ENCODE measurements at places on chromosomes 1 and 21.

DNA sequence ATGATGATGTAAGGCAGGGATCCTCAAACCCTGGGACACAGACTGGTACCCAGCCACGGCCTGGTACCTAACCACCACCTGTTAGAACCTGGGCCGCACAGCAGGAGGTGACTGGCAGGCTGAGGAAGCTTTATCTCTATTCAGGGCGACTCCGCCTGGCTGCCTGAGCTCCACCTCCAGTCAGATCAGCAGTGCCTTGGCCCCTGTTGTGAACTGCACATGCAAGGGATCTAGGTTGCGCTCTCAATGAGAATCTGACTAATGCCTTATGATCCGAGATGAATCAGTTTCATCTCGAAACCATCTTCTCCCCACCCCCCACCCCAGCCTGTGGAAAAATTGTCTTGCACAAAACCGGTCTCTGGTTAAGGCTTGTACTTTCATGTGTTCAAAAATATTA, 4.2 kb downstream of the RNPC3 start:
- DNase-seq, result no peak

DNA sequence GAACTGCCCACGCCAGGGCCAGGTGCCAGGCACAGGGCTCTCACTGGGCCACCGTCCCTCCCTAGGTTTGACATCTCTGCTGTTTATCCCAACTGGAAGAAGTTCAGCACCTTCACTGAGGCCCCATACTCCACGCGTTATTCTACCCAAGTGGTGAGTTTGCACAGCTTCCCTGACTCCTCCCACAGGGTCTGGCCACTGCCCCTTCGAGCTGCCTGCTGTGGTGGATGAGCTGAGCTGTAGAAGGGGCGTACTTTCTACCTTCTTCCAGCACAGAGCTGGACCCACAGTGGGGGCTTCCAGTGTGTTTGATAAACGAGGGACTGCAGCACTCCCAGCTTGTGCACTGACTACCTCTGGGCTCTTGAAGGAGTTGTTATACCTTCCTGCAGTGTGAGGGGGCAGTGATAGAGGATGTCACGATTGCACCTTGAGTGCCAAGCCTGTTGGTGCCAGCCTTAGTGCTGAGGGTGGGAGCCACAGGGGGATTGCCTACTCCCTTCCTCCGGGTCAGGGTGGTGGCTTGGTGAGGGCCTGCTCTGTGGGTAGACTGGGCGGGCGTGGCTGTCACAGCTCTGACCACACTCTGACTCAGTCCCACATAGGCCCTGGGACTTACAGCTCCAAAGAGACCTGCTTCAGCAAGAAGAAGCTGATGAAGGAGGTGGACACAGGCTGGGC, 5.9 kb upstream of the TTC22 start:
- peak; percentile 40 for DNase-seq

DNA sequence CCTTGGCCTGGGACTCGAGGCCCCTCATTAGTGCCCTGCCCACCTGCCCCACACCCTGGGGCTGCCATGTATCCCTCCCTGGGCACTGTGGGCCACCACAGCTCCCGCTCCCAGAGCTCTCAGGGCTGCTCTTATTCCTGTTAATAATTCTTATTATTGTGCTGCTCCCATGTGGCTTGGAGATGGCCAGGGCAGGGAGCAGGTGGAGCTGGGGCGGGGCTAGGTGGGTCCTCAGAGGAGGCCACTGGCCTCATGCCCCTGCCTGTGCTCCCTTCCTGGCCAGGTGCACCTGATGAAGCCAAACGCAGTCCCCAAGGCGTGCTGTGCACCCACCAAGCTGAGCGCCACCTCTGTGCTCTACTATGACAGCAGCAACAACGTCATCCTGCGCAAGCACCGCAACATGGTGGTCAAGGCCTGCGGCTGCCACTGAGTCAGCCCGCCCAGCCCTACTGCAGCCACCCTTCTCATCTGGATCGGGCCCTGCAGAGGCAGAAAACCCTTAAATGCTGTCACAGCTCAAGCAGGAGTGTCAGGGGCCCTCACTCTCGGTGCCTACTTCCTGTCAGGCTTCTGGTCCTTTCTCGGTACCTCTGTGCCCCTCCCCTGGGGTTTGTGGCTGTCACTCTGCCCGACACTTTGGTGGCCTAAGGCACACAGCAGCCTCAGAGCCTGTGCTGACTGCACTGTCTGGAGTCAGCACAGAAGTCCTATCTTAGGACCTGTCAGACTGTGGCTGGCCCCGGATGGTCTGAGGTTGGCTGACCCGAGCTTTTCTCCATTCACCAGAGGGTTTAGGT, 34.1 kb downstream of the BMP8A start:
- peak; percentile 68 for DNase-seq

DNA sequence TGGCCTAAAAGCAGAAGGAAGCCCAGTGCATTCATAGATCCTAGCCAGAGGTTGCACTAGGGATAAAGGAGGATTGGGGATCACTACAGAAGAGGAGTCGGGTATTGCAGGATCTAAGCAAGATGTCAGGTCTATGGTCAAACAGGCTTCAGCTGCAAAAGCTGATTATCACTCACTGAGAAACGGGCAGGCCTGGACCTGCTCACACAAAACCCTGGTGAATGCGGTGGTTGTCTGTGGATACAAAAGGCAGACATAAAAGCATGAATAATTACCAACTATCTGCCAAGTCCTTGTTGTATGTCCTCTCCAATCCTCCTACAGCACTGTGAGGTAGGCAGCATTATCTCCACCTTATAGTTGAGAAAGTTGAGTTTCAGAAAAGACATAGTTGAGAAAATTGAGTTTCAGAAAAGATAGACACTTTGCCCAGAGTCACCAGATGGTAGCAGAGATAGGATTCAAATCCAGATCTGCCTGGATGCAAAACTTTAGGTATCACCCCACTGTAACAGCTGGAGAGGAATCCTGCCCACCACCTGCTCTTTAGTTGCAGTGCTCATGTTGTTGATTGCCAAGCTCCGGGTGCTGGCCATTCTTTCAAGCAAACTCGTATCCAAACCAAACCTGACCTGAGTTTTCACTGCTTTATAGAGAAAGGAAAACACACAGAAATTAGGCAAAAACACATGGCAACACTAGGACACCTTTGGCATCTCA, 49.6 kb upstream of the HOOK1 start:
- no peak for DNase-seq

DNA sequence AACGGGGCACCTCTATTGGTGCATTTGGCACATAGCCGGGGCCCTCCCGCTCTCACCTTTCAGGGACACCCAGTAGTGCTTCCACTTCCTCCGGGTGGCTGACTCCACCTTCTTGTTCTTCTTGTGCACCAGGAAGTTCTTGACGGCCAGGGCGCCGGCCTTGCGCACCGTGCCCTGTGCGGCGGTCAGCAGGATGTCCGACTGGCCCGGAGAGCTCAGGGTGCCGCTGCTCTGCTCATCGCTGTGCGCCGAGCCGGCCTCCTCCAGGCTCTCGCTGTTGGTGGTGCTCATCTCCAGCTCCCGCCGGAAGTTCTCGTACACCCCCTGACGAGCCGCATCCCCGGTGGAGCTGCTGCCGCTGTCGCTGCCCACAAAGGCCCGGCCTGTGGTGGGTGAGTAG, 92.4 kb downstream of the TIAM1 start:
- DNase-seq, result no peak

DNA sequence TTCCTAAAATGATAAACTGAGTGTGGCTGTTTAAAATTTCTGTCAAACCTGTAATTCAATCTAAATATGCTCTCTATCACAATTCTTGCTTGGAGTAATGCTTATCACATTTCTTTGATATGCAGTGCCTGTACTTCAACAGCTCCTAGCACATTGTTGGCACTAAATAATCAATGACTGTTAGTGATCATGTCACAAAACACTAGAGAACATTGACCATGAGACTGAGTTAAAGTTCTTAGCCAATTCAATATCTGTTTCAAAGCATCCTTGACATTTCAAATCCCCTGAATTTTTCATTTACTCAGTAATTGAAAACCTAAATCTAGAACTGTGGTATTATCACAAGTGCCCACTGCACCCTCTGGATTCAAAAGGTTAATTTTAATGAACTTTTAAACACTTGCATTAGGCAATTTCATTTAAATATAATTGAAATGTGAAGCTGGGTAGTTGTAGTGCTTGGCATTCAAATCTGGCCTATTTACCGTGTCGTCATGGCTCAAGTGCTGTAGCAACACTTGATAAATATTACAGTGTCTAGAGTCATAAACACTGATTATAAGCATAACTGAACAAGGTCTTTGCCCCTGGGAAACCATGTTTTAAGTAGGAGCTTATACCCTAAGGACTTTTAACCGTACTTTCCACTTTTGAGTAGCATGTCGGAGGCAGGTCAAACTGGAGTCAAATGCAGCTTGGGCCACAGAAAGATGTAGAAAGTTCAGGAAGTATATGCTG, 143.6 kb downstream of the LRRC7 start:
- DNase-seq, result no peak

DNA sequence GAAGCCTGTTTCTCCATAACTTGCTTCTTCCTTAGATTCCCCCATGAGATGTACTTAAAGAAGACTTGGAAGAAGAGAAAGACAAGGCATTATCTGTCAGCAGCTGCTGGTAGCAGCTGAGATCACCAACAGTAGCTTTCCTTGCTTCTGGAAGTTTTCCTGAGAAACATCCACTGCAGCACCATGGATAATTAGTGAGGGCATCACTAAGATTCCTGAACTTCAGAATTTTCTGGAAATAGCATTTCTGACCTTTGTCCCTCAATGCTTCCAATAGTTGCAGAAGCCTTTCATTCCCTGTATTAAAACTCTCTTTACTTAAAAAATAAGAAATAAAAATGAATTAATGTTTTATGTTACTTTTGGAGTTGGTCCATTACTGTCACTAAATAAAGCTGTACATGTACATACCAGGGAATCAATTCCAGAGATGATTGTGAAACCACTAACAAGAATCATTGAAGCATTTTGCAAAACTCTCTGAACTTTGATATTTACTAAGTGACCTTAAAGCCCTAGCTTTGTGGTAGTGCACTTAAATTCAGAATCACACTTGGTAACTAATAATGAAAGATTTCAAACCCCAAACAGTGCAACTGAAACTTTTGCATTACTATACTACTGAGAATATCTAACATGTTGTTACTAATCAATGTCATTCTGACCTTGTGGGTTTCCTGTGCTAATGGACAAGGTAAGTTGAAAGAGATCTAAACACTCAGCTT, at the start of gene CFHR4:
TSS of gene CFHR4 (plus strand) at position 538 of the 725 bp plus-strand sequence. CDS start at position 637, 99 bp downstream.
- DNase-seq, result no peak
